ENCODE measurements at places on chromosomes 16 and 17.

DNA sequence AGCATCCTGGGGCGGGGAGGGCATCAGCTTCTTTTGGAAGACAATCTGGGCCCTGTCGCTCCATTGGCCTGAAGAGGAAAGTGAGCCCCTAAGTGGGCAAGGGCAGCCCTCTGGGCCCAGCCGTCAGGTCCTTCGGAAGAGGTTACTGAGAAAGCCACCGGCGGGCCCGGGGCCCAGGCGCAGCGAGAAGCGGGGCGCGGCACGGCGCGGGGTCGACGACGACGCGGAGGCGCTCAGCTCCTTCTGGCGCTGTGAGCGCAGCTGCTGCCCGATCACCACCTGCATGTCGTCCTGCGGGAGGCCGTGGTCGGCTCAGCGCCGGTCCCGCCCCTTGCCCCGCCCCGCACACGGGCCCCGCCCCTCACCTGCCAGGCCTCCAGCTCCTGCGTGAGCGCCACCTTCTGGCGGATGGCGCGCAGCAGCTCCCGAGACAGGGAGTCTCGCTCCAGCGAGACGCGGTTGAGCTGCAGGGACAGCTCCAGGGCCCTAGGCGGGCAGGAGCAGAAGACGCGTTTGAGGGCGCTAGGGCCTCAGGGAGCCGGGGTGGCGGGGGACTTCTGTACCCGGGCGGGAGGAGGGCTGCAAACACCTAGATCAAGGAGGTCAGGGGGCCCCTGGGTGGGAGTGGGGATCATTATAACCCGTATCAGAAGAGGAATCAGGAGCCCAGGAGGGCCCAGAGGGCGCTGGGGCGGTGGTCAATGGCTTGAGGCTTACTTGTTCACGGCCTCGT, 4.3 kb downstream of the THOC6 start:
- peak; percentile 95 for DNase-seq

GRCh38 chr17:7484919-7485377, 782 bp downstream of the POLR2A start:
- no peak for DNase-seq

GRCh38 chr17:55090079-55090492, 121.5 kb downstream of the STXBP4 start:
- DNase-seq, result no peak

GRCh38 chr17:43529947-43530287, 16.2 kb downstream of the ETV4 start:
- no peak for DNase-seq

GRCh38 chr16:58127634-58128033, 1.5 kb downstream of the CFAP20 start:
- no peak for DNase-seq

DNA sequence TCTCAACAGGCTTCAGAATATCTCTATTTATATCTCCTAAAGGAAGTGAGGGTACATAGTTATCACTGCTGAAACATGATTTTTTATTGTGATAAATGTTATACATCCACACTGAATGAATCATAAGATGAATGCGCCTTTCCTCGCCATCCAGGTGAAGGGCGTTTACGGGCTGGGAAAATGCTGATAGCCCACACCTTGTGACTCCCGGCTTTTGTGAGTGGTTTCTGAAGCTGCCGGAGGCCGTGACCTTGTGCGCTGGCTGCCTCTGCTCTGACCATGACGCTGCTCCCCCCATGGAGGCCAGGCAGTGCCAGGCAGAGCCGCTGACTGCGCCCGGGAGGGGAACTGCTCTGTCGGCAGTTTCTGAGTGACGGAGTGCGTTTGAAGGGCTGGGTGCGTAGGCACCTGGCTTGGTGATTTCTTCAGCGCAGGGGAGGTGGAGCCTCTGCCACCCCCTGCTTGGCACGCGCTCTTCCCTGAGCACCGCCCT, 97.2 kb downstream of the RAP1GAP2 start:
- DNase-seq, result no peak
